SHP77 (cell line): ENCODE measurements at places on chromosomes 4 and X.

- DNase-seq, result peak; percentile 40
Observed at GRCh38 chr4:20395160-20395773, 143.6 kb downstream of the SLIT2 start.

GRCh38 chrX:128739539-128739938 lies 687.3 kb upstream of the ACTRT1 start:
- no peak for DNase-seq

- no peak for DNase-seq
Observed at GRCh38 chr4:2647403-2648158, 108.6 kb downstream of the TNIP2 start.

- no peak for DNase-seq
Observed at GRCh38 chr4:54898656-54899340, 226.6 kb downstream of the KDR start.

GRCh38 chr4:797066-797465 lies 28.9 kb downstream of the CPLX1 start:
- DNase-seq, result no peak

DNA sequence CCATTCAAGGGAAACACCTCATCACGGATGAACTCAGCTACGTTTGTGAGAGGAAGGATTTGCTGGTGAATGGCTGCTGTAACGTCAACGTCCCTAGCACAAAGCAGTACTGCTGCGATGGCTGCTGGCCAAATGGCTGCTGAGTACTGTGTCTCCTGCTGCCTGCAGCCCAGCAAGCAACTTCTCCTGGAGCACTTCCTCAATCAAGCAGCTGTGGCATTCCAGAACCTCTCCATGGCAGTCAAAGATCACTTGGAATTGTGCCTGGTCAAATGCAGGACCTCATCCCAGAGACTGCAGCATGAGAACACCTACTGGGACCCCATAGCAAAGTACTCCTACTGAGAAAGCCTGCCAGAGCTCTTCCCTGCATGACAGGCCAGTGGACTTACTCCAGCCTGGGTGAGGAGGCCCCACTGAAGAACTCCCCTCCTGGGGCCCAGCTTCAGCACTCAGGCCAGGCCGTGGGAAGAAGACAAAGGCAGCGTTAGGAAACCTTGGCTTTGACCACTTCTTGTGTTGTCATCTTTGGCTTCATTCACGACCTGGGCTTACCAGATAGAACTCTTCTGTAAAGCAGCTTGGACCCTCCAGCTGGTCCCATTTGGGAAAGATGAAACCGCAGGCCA lies 244.3 kb downstream of the RBMX2 start:
- no peak for DNase-seq

DNA sequence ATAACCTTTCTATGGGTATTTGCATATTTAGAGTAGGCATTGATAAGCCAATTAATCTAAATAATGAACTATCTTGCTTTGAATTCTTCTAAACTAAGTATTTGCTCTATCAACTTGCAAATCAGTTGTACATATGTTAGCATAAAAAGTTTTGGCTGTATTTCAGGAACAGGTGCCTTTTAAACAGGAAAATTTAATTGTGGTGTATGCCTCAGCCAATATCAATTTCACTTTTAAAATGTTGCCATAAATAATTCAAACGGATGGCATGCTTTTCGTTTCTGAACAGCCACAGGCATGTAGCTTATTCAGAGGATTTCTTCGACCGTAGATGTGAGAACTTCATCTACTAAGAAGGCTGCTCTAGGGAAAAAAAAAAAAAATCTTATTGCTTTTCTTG lies 99.9 kb downstream of the DCLK2 start:
- DNase-seq, result no peak

GRCh38 chr4:78864405-78865024 lies 74.7 kb downstream of the PAQR3 start:
- DNase-seq, result peak; percentile 57

DNA sequence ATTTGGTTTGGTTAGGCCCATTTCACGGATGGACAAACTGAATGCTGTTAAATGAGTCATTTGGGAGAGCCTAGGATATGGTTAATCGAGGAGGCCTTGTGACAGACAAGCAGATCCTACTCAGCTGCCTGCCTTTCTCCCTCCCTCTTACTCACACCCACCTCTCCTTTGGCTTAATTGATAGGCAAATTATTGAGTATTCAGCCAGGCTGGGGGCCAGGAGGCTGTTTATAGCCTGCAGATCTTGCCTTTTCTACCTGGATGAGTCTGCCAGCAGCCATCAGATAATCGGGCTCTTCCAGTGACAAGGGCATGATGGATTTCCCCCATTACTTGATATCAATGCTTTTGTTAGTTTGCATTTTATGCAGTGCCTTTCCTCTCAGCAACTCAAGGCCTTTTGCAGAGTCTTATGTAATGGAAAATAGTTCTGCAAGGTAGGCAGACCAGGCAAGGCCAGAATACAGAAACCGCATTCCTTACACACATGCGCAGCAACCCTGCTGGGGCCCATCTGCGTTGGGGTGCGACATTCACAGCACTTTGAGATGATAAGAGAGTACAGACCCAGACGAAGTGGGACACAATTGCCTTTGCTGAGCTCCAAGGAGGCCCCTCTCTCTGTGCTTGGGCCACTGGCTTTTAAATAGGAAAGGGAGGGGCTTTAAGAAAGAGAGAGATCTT lies 96.2 kb upstream of the ATP6AP2 start:
- DNase-seq, result no peak

- no peak for DNase-seq
Observed at GRCh38 chrX:145502670-145503069, 255.4 kb downstream of the SPANXN1 start.

DNA sequence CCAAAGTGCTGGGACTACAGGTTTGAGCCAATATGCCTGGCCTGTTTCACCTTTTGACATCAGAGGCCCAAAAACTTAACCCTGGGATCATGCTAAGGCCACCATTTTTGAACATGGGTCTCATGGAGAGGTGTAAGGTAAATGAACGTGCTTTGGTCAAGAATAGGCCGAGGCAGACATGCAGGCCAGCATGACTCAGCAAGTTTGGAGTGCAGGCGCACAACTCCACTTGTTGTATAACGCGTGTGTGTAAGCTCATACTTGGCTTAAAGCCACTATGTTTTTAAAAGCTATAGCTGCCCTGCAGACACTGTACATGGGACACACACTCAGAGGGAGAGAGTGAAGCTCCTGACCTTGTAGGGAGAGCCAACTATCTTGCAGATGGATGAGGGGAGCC lies 43.8 kb upstream of the HPSE start:
- DNase-seq, result no peak

DNA sequence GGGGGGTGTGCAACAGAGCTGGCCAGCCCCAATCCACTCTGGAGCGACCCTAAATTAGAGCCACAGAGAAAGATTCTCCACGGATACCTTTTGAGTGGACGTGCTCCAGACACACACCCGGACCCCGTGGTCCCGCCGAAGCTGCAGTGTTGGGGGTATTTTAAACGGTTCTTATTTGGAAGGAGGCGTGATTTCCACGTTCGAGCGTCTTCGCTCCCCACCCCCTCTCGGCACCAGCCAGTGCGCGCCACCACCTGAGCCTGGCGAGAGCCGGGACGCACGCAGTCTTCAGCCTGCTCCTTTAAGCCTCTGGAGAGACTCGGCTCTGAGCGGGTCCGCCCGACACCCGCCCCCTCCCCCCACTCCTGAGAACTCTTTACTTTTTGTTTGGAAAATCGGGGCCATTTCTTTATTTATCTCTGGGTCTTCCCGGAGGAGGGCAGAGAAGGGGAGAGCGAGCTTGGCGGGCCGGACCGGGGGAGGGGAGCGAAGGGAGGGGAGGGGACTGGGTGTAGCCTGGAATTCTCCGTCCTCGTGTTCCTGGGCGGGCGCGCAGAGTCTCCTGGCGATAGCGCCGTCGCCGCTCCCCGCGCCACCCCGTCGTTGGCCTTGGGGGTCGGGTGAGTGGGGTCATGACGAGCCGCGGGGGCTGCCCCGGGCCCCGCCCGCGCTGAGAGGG lies 668 bp upstream of the PTCHD1 start:
- no peak for DNase-seq

DNA sequence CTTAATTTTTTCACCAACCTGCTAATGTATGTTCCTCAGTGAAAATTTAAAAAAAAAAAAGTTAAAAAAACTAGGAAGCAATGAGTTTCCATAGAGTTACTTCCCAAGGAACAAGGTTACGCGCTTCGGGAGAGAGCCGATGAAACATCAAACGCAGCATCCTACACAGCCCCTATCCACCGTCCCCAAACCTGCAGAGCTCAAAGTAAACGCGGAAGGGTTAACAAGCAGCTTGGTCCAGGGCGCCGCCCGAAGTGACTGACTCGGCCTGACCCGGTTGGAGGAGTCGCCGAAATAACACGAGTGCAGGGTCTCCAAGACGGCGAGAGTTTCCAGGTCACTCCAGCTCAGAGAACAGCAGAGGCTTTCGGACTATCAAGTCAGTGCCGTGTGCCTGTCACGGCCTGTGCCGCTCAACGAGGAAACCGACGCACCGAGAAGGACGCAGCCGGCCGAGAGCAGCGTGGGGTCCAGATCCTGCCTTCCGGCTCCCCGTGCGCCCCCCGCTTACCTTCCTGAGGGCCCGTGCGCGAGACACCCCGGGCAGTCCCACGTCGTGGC lies 512 bp downstream of the NOP14 start:
- DNase-seq, result no peak

- no peak for DNase-seq
Observed at GRCh38 chr4:6495736-6496135, 23.3 kb upstream of the PPP2R2C start.

GRCh38 chrX:20743046-20743445 lies 476.3 kb upstream of the RPS6KA3 start:
- DNase-seq, result peak; percentile 5

DNA sequence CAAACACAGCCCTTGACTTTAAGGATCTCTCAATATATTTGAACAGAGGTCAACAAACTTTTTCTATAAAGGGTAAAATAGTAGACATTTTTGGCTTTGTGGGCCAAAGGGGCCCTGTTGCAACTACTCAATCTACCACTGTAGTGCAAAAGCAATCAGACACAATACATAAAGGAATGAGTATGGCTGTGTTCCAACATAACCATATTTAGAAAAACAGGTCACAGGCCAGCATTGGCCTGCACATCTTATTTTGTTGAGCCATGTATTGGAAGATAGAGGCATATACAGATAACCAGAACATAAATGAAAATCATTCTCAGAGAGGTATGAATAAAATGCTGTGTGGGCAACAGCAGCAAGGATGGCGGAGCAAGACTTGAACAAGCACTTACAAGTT lies 49.8 kb downstream of the MID1 start:
- DNase-seq, result no peak

DNA sequence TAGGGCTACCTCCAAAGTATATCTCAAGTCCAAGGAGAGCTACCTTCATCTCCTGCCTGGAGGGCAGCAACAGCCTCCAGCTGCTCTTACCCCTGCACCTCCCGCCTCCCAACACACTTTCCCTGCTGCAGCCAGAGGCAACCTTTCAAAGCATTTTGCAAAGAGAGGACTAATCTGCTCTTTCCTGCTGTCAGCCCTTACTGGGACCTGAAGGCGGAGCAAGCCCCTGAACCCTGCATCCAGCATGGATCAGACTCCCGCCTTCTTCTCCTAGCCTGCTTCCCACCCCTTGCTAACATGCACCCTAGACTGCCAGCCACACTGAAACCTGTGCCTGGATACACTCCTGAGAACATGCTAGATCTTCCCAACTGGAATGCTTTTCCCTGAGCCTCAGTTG lies 37.7 kb upstream of the VMA21 start:
- no peak for DNase-seq

GRCh38 chr4:149709640-149710039 lies 106.0 kb downstream of the IQCM start:
- DNase-seq, result no peak

DNA sequence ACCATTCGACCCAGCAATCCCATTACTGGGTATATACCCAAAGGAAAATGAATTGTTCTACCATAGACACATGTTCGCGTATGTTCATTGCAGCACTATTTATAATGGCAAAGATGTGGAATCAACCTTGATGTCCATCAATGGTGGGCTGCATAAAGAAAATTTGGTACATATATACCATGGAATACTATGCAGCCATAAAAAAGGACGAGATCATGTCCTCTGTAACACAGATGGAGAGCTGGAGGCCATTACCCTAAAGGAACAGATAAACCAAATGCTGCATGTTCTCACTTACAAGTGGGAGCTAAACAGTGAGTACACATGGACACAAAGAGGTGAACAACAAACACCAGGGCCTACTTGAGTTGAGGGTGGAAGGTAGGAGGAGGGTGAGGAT lies 45.1 kb downstream of the SCML2 start:
- no peak for DNase-seq

GRCh38 chrX:119004920-119005524 lies 30.6 kb downstream of the LONRF3 start:
- peak; percentile 4 for DNase-seq

- peak; percentile 48 for DNase-seq
Observed at GRCh38 chr4:72326692-72327632, 242.1 kb downstream of the ADAMTS3 start.

GRCh38 chrX:18034504-18034903 lies 173.4 kb upstream of the RAI2 start:
- no peak for DNase-seq

DNA sequence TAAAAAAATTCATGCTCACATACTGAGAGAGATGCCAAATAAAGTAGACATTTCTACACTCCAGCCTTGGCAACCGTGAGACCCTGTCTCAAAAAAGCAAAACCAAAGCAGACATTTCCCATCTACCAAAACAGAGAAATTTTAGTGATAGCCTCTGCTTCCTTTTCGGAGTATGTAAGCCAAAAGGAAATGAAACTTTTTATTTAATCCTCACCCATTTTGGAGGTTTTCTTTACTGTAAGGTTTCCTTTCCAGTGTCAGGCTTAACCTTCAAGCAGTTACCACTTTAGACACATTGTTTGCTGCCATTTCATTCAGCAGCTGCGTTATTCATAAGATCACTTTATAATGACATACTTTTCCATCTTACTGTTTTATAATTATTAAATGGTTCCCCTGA lies 15.9 kb downstream of the ADD1 start:
- no peak for DNase-seq

DNA sequence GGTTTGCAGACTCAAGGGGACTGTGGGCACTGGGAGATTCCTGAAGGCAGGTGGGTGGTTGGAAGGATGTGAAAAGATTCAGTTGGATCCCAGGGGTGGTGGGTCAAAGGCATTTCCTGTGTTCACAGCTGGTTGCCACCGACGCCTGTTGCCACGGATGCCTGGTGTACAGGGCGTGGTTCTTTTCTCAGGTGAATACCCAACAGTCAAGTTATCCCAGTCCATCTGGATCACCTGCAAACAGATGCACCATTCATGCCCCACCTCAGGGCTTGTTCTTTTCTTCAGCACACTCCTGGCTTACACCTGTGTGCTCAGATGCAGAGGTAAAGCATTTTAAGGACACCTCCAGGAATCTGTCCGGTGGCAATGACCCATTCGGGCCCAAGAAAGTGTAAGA lies 55.8 kb upstream of the SHOX start:
- DNase-seq, result no peak

- DNase-seq, result no peak
Observed at GRCh38 chr4:22857411-22857810, 164.7 kb downstream of the GBA3 start.
